ENCODE measurements at places on chromosomes 1 and 21.

GRCh38 chr1:234755449-234755863 lies 145.5 kb upstream of the IRF2BP2 start:
- DNase-seq: peak; percentile 86

- no peak for DNase-seq
These were observed 269.3 kb upstream of the LYPLAL1 start for GRCh38 chr1:218904416-218904815.

DNA sequence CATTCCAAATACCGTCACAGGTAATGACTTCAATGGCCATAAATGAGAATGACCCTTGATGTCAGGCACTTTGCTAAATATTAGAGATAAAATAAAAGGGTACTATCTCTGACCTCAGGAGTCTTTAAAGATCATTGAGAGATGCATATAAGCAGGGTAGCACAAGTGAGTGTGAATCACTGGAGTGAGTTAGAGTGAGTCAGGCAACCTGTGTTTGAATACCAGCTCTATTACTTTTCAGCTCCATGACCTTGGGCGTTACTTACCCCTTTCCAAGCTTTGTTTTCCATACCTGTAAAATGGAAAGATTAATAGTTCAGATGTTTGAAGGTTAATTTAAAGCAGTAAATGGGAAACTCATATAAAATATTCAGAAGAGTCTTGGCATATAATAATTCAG lies 1058.0 kb upstream of the ADGRL4 start:
- DNase-seq: peak; percentile 3

DNA sequence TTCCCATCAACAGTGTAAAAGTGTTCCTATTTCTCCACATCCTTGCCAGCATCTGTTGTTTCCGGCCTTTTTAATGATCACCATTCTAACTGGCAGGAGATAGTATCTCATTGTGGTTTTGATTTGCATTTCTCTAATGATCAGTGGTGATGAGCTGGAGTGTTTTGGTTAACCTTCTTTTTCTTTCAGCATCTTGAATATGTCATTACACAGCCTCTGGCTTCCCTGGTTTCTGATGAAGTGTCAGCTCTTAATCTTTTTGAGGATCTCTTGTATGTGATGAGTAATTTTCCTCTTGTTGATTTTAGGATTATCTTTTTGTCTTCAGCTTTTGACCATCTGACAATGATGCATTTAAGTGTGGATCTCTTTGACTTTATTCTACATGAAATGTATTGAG lies 133.2 kb upstream of the GRIK3 start:
- no peak for DNase-seq

DNA sequence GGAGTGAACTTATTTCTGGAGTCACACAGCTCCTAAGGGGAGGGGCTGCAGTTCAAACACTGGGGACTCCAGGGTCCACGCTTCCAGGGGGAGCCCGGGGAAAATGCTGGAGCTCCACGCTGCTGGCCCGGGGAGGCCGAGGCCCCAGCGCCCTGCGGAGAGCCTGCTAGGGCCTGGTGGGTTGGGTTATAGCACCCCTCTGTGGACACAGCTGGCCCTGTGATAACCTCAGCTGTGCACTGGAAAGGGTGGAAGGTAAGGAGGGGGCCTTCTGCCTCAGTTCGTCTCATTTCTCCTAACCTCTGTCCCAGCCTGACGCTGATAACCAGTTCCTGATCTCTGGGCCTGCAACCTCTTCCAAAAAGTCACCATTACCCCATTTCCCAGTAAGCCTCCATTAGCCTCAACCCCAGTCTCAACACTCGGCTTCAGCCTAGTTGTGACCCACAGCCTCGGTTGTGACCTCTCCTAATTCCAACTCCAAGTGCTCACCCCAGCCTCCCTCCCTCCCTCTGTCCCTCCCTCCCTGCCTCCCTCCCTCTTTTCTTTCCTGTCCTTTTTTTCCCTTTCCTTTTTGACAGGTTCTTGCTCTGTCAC lies 7.1 kb downstream of the NBL1 start:
- peak; percentile 59 for DNase-seq
